Activated CD8-positive, alpha-beta memory T cell treated with anti-CD3 and anti-CD28 coated beads for 1 hour (primary cell): ENCODE measurements at places on chromosomes 1 and 21.
A peak's percentile ranks its signal among the peaks of the same experiment; 100 is the strongest.

- no peak for DNase-seq
Observed at GRCh38 chr1:224736619-224737352, 120.7 kb downstream of the CNIH3 start.

DNA sequence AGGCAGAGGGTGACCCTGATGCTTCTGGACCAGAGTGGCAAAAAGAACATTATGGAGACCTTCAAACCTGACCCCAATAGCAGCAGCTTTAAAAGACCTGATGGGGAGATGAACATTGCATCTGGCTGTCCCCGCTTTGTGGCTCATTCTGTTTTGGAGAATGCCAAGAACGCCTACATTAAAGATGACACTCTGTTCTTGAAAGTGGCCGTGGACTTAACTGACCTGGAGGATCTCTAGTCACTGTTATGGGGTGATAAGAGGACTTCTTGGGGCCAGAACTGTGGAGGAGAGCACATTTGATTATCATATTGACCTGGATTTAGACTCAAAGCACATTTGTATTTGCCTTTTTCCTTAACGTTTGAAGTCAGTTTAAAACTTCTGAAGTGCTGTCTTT lies 45.8 kb downstream of the TRAF5 start:
- DNase-seq = no peak

DNA sequence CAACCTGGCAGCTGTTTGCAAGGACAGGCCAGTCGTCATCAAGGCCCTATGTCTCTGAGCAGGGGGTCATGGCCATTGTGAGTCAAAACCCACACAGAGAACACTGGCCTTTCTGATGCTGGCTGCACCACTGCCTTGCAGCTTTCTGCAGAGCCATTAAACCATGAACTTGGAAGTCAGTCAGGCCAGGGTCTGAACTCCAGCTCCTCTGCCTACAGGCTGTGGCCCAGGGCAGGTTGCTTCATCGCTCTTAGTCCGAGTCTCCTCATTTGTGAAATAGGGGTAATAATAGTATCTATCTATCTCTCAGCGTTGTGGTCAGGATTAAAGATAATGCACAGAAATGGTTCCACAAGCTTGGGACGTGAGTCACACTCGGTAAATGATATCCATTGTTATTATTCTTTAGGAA lies 35.8 kb upstream of the HIVEP3 start:
- DNase-seq = no peak

GRCh38 chr1:186042230-186042629 lies 308.0 kb downstream of the HMCN1 start:
- DNase-seq = no peak

DNA sequence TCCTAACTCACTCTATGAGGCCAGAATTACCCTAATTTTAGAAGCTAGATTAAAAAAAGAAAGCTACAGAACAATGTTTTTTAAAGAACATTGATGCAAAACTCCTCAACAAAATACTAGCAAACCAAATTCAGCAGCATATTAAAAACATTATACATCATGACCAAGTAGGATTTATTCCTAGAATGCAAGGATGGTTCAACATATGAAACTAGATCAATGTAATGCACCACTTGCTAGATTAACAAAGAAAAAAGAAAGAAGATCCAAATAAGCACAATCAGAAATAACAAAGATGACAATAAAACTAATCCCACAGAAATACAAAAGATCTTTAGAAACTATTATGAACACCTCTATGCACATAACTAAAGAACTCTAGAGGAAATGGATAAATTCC lies 13.3 kb upstream of the PPT1 start:
- DNase-seq = no peak

DNA sequence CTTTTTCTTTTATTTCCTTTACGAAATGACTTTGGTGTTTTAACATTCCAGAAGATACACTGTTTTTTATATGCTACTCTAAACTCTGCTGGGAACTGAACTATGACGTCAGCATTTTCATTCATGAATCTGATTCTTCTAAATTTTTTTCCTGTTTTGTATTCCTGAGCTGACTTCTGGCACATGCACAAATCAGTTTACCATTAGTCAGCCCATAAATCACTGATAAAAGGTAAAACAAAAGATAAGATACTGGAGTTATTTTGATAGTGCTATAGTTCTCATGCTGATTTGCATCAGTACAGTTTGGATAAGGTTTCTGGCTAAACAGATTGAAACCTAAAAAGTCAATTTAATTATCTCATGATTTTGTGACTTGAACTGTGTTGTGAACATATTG lies 10.4 kb downstream of the CAMTA1 start:
- DNase-seq = no peak

DNA sequence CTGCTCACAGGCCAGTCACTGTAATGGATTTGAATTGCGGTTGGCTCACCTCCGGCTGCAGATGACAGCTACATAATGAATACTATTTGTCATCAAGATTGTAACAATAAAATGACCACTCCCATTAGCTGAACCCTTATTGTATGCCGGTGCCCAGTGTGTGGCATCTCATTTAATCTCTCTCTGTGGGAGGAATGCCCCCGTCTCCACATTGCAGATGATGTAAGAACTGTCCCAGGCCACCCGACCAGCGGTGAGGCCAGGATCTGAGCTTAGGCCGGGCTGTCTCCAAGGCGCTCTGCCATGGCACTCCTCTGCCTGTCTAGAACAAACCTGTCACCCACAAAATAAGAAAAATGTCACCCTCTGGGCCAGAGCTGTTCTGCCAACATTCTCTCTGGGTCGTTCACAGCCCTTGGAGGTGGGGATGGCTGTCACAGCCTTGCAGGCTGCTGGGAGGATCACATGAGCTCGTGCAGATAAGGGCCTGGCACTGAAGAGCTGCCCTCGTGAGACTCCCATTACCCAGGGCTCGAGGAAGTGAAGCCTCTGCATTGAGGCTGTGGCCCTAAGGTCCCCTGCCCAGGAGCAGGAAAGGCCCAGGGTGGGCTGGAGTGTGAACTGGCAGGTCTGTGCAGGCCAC lies 52.7 kb downstream of the ECE1 start:
- no peak for DNase-seq

DNA sequence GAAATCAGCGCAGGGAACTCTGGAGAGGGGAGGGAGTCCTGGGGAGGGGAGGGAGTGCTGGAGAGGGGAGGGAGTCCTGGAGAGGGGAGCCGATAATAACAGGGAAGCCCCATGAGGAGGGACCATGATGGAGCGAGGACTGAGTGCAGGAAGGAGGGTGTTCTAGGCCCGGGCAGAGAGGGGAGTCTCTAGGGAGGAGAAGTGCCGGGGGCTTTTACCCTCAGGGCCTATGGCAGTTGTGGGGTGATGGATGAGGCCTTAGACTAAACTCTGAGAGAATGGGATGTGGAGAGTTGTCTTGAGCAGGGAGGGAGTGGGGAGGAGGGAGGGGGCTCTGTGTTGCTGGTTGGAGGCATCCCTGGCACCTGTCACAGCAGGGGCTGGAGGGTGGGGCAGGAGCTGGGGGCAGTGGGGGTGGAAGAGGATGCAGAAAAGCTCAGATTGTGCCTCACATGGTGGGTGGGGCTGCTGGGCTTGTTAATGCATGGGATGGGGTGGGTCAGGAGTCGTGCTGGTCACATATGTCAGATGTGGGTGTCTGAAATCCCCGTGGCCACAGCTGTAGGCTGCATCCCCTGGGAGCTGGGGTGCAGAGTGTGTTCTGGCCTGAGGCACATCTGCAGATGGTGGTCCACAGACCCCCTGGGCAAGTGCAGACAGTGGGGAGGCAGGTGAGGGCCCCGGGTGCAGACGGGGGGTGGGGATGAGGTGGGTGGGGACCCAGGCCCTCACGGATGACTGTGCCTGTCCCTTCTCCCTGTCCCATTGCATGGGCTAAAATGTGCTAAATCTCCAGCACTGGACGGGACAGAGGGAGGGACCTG lies 88.4 kb upstream of the COL6A1 start:
- DNase-seq = no peak

- DNase-seq = no peak
Observed at GRCh38 chr1:164699815-164700491, 141.0 kb downstream of the PBX1 start.

- DNase-seq = no peak
Observed at GRCh38 chr1:101120868-101121267, 95.3 kb upstream of the DPH5 start.

- no peak for DNase-seq
Observed at GRCh38 chr1:90174246-90174645, 179.3 kb downstream of the ZNF326 start.

- peak; percentile 12 for DNase-seq
Observed at GRCh38 chr1:12658531-12659453, 14.9 kb downstream of the AADACL4 start.

- DNase-seq = no peak
Observed at GRCh38 chr21:45112371-45112770, 38.0 kb downstream of the ADARB1 start.

- DNase-seq = no peak
Observed at GRCh38 chr1:85326336-85326735, 49.9 kb upstream of the BCL10 start.

GRCh38 chr1:231630558-231631205 lies 4.1 kb downstream of the DISC1 start:
- DNase-seq = no peak

DNA sequence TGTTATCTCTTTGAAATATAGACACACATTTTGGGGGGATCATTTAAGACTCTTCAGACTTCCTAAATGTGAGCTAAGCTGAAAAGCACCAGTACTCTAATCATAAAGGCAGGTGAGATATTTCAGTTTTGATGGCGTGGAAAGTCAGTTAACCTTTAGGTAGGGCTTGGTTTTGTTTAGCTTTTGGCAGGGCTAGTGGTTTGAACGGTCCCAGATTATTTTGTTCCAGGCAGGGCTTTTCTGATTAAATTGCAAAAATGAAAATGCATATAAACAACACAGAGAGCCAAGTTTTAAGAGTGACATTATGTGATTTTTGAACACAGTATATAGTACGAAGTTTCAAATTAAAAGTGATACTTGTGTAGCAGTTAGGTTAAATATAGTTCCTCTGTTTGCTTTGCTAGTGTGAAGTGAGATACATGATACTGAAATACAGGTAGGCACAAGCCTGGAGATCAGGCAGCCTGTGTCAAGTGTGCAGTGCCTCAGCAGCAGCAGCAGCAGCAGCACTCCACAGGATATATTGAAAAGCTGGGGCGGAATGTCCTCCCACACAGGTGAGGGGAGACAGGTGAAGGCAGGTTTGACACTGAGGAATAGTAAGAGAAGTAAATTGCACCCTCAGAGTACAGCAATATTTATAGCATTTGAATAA lies 47.4 kb downstream of the CAMTA1 start:
- DNase-seq = no peak

GRCh38 chr1:227314014-227314848 lies 4.1 kb downstream of the CDC42BPA start:
- DNase-seq = no peak

GRCh38 chr1:196144588-196144987 lies 463.7 kb downstream of the KCNT2 start:
- no peak for DNase-seq

GRCh38 chr21:37257511-37257966 lies 9.6 kb downstream of the VPS26C start:
- no peak for DNase-seq

DNA sequence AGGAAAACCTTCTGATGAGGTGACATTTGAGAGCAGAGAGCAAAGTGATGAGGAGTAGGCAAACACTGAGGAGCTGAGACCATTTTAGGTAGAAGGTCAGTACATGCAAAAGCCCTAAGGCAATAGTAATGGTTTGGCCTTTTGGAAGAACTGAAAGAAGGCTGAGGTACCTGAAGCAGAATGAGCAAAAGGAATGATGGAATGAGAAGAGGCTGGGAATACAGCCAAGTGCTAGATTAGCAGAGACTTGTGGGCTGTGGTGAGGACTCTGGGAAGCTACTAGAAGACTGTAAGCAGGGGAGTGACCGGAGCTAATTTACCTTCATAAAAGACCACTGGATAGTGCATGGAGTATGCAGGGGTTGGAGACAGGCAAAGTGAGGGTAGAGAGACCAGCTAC lies 77.9 kb downstream of the GFI1 start:
- DNase-seq = no peak

DNA sequence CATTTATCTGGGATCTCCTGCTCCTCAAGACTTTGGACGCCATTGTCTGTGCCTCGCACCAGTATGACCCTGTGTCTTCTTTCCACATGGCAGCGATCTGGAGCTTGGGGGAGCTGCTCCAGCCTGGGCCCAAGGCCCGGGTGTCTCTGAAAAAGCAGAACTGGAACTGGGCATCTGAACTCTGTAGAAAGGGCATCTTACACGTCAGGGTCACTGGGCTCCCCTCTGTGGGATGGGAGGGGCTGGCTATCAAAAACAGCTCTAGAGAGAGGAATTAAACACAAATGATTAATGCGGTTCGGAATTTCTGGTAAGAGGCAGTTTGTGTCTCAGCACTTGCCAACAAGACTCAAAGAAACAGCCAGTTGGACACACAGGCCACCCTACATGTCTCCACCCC lies 16.1 kb downstream of the FCRL1 start:
- DNase-seq = no peak

DNA sequence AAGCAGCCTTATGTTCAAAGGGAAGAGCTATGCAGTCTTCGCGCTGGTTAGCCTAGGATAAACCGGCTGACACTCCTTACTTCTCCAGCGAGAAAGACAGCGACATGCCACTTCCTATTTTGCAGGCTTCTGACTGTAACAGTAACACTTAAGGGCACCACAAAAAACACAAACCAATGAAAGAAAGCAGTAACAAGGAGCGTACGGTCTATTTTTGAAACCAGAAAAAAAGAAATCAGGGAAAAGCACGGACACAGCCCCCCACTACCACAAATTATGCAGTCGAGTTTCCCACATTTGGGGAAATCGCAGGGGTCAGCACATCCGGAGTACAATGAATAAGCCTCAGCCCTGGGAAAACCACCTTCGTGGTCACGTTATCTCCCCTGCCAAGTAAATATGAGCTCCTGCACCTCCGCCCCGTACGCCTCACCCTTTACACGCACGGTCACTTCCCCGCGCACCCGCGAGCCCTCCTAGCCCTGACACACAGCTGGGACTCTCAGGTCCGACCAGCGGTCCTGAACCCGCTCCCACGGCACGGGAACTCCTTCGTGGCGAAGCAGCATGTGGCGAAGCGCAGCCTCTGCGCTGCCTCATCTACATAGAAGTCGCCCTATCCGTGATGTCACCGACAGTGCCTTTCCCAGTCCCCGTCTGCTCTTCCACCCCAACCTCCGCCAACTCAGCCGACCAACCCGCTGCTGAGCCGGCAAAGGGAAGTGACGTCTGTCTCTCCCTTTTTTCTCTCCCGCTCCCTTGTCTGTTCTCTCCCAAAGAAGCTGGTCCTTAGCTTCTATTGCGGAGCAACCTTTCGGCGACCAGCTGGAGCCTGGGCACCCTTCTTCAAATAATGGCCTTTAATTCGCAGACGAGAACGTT lies 40.9 kb upstream of the PPIAL4F start:
- peak; percentile 45 for DNase-seq

DNA sequence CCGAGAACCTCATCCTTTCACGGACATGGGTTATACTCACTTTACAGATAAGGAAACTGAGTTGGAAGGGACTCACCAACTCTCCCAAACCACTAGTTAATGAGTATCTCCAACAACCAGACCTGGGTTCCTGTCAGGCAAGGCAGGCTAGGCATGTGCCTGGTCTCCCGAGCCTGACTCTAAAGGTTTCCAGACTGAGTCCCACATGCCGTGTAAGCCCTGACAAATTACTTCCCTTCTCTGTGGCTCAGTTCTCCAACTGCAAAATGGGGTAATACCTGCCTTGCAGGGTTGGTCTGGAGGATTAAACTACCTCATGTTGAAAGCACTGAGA lies 34.3 kb downstream of the SSBP3 start:
- DNase-seq = no peak

- no peak for DNase-seq
Observed at GRCh38 chr1:177902266-177902665, 67.6 kb downstream of the SEC16B start.

GRCh38 chr1:36081926-36082485 lies 1.9 kb upstream of the TEKT2 start:
- DNase-seq = no peak
